B cell (primary cell): ENCODE measurements at places on chromosomes 7 and 10. TPM values are rescaled to one million over a fixed set of nuclear protein-coding genes. Genes with fewer than 3 reads are reported as not detected.

DNA sequence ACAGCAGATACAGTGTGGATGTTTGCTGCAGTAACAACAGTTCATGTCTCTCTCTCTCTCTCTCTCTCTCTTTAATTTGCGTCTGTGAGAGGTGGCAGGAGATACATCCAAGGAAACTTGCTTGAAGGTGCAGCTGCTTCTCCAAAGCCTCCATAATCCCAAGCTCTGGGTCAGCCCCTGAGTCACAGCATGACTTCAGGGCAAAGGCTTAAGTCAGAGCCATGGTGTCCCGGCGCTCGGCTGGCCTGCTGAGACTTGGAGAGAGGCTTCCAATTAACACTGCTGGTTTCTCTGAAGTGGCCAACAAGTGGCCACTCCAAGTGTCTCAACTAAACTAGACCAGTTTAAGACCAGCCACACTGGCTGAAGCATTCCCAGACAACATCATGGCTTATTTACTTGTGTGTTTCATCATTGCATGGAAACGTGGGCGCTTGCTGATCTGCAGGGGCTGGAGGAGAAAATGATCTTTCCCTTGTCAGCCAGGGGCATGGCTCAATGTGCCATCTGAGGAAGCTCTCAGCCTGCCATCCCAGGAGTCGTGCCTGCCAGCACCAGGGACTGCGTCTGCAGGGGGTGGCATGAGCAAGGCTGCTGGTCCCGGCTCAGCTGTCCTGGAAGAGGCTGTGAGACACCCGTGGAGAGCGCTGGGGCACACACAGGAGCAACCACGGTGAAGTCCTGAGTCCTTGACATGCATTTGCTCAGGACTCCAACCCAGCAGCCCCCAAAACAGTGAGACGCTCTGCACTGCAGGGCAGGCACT is 254.2 kb downstream of the COBL start:
- DNase-seq: no peak

GRCh38 chr10:3336673-3337293 is 164.2 kb upstream of the PITRM1 start:
- no peak for DNase-seq

GRCh38 chr10:119511828-119512515 is 30.5 kb downstream of the RGS10 start:
- no peak for DNase-seq

RADIL gene
- polyA plus RNA-seq: not detected in 2 replicates

- DNase-seq: no peak
These were observed 17.2 kb downstream of the PPP3CB start for GRCh38 chr10:73478636-73479035.

VWA2 gene
- polyA plus RNA-seq: not detected in 2 replicates

- DNase-seq: no peak
These were observed 32.5 kb downstream of the TNS3 start for GRCh38 chr7:47549397-47549796.

DNA sequence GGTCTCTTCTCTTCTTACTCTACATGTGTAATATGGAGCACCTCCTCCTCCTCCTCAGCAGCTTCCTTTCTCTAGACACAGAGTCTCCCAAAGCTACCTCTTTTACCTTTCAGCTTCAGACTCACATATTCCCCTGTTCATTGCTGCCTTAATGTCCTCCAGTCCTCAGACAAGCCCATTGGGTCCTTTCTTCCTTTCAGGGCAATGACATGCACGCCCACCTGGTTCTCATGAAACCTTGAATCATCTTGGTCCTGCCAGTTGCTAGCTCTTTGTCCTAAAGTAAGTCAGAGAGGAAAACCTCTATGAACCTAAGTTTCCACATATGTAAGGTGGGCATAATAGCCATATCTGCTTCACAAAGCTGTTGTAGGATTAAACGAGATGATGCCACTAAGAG is 227.0 kb downstream of the RPS24 start:
- DNase-seq: no peak

GRCh38 chr10:9745158-9745557 is 1272.5 kb upstream of the CELF2 start:
- no peak for DNase-seq

GRCh38 chr10:94315975-94316464 is 46.7 kb downstream of the NOC3L start:
- no peak for DNase-seq

PRKAR2B gene
- 0.07 and 0.68 TPM in 2 replicates for polyA plus RNA-seq

DNA sequence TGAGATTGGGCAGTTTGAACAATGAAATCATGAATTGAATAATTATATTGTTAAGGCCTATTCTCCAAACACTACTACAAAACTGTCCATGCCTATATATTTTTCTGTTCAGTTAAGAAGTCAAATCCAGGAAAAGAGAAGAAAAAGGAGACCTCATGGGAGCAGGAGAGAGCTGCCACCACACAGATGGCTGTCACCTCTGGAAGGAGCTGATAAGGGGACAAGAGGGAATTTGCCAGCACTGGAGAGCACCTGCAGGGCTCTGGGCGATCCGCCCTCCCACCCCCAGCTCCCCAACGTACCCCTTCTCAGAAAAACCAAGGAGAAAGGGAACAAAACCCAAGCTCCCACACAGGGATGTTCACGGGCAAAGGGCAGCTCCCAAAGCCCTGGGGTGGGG is 227.8 kb downstream of the TNS3 start:
- DNase-seq: no peak

- no peak for DNase-seq
These were observed 26.8 kb downstream of the CPVL start for GRCh38 chr7:29119538-29119937.

DNA sequence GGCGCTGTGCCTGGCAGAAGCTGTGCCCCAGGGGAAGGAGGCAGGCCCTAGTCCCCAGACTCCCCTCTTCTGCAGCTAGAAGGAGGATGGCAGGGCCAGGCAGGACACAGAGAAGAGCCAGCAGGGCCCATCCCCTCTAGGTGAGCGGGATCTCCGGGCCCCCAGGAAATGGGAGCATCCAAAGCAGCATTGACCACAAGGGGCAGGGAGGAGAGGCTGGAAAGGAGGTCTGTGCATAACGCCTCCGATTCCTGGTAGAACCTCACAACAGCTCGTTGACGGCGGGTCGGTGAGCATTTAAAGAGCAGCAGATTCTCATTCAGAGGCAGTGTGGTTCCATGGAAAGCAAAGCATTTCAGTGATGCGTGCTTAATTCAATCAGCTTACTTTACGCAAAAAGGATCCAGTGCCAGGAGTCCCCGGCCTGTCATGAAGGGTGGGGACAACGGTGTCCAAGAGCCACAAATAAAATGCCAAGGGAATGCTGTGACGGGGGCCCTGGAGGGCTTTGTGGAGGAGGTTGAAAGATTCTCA is 41.0 kb downstream of the CLRN3 start:
- DNase-seq: no peak

GRCh38 chr10:94630017-94630688 is 53.4 kb upstream of the CYP2C18 start:
- peak; percentile 8 for DNase-seq

- no peak for DNase-seq
These were observed 86.9 kb downstream of the UBE2H start for GRCh38 chr7:129865925-129866201.

- DNase-seq: no peak
These were observed 255.3 kb downstream of the HPSE2 start for GRCh38 chr10:98980353-98980752.

SH2D4B gene
- polyA plus RNA-seq: 0.06 and 0.09 TPM in 2 replicates

- peak; percentile 24 for DNase-seq
These were observed 174.8 kb downstream of the DKK1 start for GRCh38 chr10:52488606-52489485.

DNA sequence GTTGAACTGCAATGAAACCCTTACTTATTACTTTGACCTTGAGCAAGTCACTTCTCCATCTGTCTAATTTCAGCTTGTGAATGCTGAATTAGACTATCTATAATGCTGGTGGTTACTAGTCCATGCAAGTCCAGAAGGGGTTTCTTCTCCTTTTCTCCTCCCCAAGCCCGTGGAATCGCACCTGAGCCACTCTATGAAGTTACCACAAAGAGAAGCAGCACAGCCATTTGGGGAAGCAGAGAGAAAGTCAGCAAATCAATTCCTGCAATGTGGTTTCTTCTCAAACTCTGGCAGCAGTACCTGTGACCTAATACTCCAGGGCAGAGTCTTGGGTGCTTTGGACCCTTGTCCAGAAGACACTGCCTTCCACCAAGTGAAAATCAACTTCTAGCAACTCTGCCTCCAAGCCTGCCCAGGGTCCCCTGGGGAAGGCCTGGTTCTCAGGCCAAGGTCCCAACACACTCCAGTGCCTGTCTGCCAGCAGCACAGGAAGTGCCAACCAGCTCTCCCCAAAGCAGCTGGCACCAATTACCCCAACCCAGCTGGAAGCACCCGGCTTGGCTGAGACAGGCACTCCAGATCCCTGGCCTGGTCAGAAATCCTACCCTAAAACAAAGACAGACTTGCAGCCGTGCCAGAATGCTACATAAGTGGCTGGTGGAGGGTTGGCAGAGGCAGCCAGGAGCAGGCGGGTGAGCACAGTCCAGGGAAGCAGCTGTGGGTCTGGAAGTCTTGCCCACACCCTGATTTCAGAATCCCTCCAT is 200.3 kb downstream of the LSM5 start:
- DNase-seq: no peak

- DNase-seq: no peak
These were observed 39.2 kb upstream of the OTUD1 start for GRCh38 chr10:23399701-23400144.

GRCh38 chr7:84714765-84715164 is 472.1 kb downstream of the SEMA3D start:
- no peak for DNase-seq

- DNase-seq: no peak
These were observed 116.0 kb downstream of the PTPN20 start for GRCh38 chr10:47027108-47027783.

ACTL6B gene
- not detected in 2 replicates for polyA plus RNA-seq

GRCh38 chr10:104434601-104435000 is 81.0 kb downstream of the CFAP58 start:
- no peak for DNase-seq
